ENCODE measurements at places on chromosomes 5 and 9. TPM values are rescaled to one million over a fixed set of nuclear protein-coding genes. Genes with fewer than 3 reads are reported as not detected.

Gene ACTL7B
- 0.09 TPM for total RNA-seq

Gene OTP
- not detected for total RNA-seq

Gene SNX30
- total RNA-seq: 10.0 TPM

Gene CNTLN
- total RNA-seq: 13.7 TPM

DNA sequence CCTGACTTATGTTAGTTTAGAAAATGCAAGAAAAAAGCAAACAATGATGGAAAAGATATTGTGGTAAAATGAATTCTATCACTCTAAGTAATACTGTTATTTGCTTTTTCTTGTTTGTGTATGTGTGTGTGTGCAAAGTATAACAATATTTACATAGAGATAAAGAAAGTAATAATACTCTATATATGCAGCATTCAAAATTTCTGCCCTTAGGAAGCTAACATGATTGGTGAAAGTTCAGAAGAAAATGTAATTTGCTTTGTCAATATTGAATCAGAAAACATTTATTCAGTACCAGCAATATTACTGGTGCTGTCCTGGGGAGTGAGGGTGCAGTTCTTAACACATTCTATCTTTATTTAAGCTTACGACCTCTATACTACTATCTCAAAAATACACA lies 12.9 kb upstream of the PRDM9 start:
- no peak for DNase-seq
- no peaks in the 10 kb centered on the region for H3K27me3 ChIP-seq
- no peaks in the 10 kb centered on the region for H3K4me1 ChIP-seq
- no peak overlapping the region for H3K4me3 ChIP-seq
- H3K36me3 ChIP-seq: no peaks in the 10 kb centered on the region

- H3K36me3 ChIP-seq: no peaks in the 10 kb centered on the region
- no peaks in the 10 kb centered on the region for H3K27me3 ChIP-seq
- DNase-seq: no peak
- H3K4me1 ChIP-seq: no peaks in the 10 kb centered on the region
- H3K4me3 ChIP-seq: no peak overlapping the region
These were observed 80.0 kb upstream of the TUT7 start for GRCh38 chr9:86434039-86434726.

DNA sequence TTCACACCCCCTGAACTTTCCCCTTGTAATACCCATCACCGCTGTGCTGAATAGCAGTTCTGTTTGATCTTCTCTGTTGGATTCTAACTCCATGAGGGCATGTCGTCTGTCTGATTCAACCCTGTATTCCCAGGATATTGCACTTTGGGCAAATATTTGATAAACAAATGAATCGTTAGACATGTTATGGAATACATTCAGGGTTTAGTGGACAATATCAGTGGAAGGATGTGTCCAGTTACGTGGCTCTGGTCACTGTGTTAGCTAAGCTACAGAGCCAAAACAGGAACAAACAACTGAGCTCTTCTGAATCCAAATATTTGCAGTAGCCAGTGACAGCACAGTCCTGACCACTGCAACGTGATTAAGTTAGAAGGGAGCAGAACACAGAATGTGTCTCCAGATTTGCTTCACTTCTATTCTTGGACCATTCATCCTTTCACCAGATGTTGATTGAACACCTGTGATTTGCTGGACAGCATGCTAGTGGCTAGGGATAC lies 13.2 kb downstream of the ANGPTL2 start:
- no peak overlapping the region for H3K27ac ChIP-seq
- H3K4me1 ChIP-seq: peaks cover 14% of the 10 kb centered on the region
- DNase-seq: no peak

All from H9 (cell line).